ENCODE measurements at places on chromosomes 7 and 10. TPM values are rescaled to one million over a fixed set of nuclear protein-coding genes. Genes with fewer than 3 reads are reported as not detected.

DNA sequence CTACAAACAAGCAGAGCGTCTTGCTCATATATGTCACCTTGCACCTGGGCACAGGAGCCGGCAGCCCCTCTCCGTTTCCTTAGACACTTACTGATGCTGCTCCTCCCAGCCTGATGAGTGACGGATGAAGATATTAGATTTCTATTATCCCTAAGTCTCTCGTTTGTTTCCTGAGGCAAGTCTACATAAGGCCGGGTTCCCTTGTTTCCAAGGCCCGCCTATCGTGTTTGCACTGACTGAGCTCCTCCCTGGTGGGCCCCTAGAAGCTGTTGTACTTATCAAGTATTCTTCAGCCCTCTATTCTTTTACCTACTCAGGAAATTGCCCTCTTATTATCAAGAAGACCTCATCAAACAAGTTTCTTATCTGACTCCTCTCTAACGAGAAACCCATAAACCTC lies 18.5 kb downstream of the SH3PXD2A start:
- H3K4me3 ChIP-seq = no peak overlapping the region
- no peaks in the 10 kb centered on the region for H3K27me3 ChIP-seq
- no peak for DNase-seq
- no peaks in the 10 kb centered on the region for H3K36me3 ChIP-seq
- H3K27ac ChIP-seq = no peak overlapping the region

DNA sequence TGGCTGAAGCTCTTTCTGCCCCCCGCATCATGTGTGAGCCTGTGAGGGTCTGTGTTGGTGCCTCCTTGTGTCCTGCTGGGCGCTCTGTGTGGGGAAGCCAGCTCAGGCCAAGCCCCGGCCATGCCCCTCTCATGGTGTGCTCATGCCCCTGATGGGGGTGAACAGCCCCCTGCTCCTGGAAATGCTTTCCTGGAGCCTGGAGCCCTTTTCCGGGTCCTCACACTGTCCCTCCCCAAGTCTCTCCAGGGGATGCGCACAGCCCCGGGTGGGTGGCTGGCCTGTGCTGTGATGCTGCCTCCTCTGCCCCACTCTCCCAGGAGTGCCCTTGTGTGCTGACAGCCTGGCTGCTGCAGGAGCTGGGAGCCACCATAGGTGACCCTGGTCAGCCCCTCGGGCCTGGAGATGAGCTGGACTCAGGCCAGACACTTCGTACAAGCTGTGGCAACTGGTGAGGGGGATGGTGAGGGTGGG lies 20.8 kb upstream of the ZNF862 start:
- H3K27me3 ChIP-seq = no peaks in the 10 kb centered on the region
- no peak overlapping the region for H3K4me3 ChIP-seq
- no peak overlapping the region for H3K27ac ChIP-seq

DNA sequence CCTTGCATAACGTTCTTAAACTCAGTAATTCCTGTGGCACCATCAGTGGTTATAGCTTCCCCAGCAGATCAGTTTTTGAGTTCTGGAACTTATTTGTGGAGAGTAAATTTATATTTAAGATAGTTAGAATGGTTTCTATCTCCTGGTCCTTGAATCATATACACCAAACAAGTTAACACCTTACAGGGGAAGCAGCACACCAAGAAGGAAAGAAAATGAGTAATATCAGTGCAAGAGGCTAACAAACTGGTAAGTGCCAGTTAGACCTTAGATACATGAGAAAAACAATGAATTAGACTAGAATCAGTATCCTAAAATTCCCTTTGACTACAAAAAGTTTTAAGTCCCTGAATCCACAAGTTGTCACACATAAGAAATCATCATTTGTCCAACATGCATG lies 54.2 kb downstream of the ABI1 start:
- no peak overlapping the region for H3K4me3 ChIP-seq
- H3K27ac ChIP-seq = no peak overlapping the region
- H3K4me1 ChIP-seq = peaks cover 25% of the 10 kb centered on the region
- peaks cover 2% of the 10 kb centered on the region for H3K36me3 ChIP-seq
- no peaks in the 10 kb centered on the region for H3K27me3 ChIP-seq

DNA sequence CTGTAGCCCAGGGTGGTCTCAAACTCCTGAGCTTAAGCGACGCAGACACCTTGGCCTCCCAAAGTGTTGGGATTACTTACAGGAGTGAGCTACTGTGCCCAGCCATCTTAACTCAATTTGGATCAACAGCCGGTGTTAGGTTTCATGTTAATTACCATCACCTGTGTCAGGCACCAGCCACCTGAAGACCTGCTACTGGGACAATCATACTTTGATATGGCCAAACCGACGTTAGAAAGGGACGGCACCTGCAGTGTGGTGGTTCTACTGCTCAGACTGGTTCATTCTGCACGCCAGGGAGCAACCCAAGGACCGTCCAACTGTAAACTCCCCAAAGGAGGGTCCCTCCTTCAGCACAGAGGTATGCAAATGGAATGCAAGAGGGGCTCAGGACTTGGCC lies 74.2 kb upstream of the CYTH3 start:
- no peaks in the 10 kb centered on the region for H3K27me3 ChIP-seq
- peak overlapping the region; percentile 61 for H3K4me3 ChIP-seq
- H3K27ac ChIP-seq = peak overlapping the region; percentile 86
- no peak for DNase-seq
- H3K4me1 ChIP-seq = peaks cover 15% of the 10 kb centered on the region

Gene TMEM26
- total RNA-seq = 3.9 TPM

Gene HABP2
- total RNA-seq = not detected
